ENCODE measurements at places on chromosomes 6 and 20.

DNA sequence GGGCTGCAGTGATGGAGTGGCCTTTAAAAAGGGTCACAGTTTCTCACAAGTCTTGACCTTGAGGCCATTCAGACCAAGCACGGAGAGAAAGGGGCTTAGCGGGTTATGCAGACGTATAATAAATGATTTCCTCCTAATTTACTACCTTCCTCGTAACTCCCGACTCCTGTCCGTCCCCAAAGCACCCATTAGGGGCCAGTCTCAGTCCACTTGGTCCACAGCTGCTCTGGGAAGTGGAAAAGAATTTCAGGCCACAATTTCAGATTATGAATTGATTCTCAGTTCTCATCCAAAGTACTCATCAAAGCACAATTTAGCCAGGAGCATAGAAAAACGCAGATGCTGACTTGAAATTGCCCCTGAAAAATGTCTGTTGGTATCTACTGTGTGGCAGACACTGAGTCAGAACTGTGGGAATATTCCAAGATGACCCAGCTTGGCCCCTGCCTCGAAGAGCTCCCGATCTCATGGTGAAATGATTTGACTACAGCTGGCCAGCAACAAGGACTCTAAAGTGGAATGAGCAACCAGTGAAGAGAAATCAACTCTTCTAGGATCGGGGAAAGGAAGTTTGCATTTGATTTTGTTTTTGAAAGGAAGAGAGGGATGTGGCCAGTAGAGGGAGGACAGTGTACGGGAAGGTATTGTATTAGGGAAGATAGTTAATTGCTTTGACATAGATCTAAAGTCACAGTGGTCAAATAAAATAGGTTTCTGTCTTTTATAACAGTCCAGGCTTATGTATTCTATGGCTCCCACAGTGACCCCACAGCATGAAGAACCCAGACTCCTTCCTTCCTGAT lies 15.2 kb upstream of the STK35 start:
- no peak for DNase-seq

DNA sequence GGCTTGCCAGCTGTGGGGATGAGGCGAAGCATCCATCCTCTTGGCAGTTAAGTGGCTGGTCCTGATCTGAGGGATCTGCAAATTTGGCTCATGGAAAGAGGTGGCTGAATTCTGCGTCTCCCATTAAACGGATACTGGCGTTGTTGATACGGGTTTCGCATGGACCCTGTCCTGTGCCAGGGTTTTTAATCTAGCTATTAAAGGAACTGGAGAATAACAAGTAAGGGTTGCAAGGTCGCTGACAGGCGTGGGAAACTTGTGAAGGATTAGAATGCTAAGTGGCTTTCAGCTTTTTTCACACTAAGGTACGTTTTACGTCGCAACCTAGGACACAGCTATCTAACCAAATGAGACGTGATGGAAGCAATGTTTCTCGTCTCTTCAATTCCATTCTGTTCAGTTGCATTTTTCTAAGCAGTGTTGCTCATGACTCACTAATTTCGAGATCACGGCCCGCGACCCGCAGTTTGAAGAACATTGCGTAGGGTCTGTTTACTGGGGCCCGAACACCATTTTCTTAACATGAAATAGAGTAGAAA lies 852 bp downstream of the GMNN start:
- peak; percentile 60 for DNase-seq

GRCh38 chr6:108697561-108698161 lies 136.9 kb downstream of the FOXO3 start:
- no peak for DNase-seq

GRCh38 chr6:11830520-11830919 lies 51.9 kb upstream of the ADTRP start:
- DNase-seq, result no peak

DNA sequence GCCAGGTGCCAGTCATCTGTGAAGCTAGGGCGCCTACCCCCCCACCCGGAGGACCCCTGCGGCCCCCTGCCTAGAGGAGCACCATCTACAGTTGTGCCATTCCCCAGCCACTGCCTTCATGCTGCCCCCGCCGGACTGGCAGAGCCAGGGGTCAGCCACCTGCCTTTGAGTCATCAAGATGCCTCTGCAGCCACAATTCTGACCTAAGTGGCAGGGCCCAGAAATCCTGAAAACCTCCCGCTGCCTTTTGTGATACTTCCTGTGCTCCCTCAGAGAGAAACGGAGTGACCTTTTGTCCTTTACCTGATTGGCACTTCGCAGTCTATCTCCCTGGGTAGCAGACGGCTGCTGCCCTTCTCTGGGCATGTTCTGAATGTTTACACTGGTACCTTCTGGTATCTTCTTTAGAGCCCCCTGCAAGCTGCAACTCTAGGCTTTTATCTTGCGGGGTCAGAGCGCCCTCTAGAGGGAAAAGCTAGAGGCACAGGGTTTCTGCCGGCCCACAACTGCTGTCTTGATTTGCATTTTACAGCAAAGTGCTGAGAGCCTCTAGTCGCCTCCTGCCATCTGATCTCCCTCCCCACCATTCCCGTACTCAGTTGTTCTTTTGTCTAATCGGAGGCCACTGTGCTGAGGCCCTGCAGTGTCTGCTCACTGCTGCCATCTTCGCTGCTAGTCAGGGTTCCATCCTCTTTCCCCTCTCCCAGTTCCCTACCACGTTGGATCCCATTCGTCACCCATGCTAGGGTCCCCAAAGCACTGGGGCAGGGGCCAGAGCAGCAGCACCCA lies 26.9 kb downstream of the SPATA2 start:
- peak; percentile 63 for DNase-seq

DNA sequence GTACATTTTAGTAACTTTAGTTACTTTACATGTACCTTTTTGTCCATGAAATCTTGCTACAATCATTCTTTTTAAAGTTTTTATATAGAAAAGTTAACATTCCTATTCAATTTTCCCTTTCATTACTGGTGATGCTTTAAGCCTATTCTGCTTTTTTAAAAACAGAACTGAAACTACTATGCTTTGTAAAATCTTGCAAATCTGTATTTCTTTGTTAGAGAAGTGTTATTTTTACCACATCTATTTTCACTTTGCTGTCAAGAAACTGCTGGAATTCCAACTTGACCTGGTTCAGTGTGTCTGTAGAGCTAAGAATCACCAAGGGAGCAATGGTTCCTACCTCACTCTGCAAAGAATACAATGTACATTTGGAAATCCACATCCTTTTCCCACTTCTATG lies 21.8 kb upstream of the SAMD5 start:
- DNase-seq, result no peak

- peak; percentile 84 for DNase-seq
Measured at GRCh38 chr6:46914279-46914810, 7.4 kb downstream of the ADGRF5 start.

DNA sequence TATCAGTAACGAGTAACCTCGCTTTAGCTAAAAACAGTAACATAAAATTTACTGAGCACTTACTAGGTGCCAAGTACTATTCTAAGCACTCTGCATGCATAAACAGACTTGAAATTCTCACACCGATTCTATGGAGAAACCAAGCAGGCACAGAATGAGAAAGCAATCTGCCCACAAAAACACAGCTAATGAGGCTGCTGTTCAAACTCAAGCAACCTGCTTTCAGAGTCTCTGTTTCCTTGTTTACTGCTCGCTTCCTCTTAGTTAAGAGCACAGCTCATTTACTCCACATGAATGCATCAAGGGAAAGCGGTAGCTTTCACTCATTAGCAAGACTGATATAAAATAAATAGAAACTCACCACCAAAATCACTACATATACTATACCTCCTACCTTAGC lies 37.4 kb downstream of the PRKN start:
- DNase-seq, result no peak

DNA sequence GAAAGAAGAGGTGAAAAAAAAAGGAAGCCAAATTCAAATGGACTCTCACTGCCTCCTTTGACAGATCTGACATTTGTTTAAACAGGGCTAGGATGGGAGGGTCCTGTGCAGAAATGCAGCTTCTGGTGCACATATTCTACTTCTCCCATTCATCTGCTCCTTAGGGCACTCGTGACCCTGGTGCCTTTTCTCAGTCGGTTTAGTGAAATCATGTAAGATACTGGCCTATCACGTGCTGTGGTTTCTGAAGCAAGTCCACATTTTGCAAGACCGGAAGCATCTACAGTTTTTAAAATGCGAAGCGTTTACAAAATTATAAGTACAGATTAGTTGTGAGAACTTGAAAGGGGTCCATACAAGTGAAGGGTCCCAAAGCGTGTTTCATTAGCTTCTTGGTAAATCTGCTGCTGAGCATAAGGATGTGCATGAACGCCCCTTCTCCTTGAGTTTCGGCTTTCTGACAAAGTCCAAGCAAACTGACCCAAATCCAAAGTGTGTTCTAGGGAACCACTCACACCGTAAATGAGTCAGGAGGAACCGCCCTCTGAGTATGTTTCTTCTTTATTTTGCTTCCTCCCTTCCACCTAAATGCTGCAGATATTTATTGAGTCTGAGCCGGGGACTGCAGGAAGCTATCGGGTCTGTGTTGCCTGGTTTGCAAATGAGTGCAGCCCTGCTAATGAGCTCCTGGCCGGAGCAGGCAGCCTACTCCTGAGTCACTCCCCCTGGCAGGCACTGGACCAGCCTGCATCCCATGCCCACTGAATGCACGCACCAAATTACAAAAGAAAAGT lies 323.8 kb upstream of the JARID2 start:
- no peak for DNase-seq

GRCh38 chr6:152723398-152723797 lies 25.7 kb downstream of the MYCT1 start:
- DNase-seq, result peak; percentile 66

- DNase-seq, result no peak
Measured at GRCh38 chr6:7554533-7555275, 13.2 kb downstream of the DSP start.

DNA sequence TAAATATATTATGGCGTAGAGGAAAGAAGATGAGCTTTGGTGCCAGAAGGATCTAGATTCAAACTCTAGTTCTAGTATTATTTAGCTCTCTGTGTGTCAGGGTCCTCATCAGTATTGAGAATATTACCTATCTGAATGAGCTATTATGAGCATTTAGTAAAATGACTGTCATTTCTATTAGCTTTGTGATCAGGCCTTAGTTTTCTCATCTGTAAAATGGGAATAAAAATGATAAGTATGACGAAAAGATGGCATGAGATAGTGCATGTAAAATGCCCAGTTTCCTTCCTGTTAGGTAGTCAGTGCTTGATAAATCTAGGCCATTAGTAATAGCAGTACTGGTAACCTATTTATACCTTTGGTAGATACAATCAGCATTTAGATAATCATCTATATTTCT lies 35.1 kb downstream of the NOX3 start:
- DNase-seq, result no peak

- DNase-seq, result no peak
Measured at GRCh38 chr6:15232836-15233510, 12.9 kb upstream of the JARID2 start.

GRCh38 chr6:41921712-41921998 lies 356 bp downstream of the BYSL start:
- no peak for DNase-seq

- DNase-seq, result no peak
Measured at GRCh38 chr20:33791959-33792597, 19.1 kb upstream of the CHMP4B start.

DNA sequence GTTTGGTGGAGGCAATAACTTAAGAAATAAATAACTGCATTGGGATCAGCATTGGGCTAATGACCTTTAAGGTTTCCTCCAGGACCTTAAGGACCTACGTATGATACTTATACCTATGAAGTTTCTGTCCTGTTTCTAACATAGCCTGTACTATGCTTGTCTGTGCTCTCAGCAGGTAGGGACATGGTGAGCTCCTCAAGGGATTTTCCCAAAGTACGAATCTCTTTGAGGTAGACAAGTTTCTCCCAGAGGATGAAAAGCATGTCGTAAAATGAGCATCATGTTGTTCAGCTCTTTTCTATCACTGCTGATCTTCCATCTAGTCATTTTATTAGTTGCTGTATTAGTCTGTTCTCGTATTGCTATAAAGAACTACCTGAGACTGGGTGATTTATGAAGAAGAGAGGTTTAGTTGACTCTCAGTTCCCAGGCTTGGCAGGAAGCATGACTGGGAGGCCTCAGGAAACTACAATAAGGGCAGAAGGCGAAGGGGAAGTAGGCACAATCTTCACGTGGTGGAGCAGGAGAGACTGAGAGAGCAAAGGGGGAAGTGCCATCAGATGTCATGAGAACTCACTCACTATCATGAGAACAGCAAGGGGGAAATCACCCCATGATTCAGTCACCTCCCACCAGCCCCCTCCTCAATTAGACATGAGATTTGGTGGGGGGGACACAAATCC lies 77.8 kb upstream of the TGM3 start:
- no peak for DNase-seq

DNA sequence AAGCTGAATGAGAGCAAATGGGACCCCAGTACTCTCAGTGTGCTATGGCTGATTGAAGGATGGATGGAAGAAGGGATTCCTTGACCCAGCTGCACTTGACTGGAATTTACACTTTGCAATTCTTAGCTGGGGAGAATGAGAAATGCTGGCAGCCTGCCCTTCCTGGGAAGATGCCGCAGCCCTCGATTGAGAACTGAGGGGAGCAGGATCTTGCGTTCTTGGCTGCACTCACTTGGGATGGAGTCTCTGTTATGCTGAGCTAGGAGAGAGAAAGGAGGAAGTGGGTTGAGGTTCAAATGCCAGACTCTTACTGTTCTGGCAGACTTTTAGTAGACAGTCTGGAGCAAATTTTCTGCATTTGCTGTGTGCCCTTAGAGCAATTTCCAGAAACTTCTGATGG lies 221.2 kb downstream of the FNDC1 start:
- no peak for DNase-seq

DNA sequence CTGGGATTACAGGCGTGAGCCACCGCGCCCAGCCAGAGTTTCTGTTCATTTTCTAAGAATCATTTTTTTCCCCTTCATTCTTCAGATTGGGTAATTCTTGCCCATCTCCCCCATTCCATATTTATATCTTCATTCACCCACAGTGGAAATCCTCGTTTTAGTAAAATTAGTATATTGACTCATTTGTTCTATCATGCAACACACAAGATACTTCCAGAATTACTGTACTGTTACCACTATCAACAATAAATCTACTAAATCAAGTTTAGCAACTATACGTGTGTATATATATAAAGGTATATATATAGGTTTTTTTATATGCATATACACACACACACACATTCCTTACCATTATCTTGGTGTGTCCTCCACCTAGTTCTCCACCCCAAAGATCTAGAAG lies 41.2 kb upstream of the KCNG1 start:
- DNase-seq, result no peak

DNA sequence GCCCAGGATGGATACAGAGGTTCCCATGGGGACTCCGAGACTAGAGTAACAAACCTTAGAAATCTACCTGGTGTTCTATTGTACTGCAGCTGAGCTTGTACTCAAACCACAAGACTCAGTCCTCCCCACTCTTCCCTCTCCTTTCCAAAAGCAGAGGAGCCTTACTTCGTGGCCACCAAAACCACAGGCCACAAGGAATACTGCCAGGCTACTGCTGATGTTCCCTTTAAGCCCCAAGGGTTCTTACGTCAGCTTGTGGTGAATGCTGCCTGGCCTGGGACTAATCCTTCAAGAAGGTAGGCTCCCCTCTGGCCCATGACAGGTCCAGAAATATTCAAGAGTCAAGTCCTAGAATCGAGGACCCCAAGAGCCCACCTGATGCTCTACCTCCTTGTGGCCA lies 10.5 kb upstream of the DEFB128 start:
- DNase-seq, result no peak

All from dermis microvascular lymphatic vessel endothelial cell (primary cell).